ENCODE measurements at places on chromosomes 4 and X.

DNA sequence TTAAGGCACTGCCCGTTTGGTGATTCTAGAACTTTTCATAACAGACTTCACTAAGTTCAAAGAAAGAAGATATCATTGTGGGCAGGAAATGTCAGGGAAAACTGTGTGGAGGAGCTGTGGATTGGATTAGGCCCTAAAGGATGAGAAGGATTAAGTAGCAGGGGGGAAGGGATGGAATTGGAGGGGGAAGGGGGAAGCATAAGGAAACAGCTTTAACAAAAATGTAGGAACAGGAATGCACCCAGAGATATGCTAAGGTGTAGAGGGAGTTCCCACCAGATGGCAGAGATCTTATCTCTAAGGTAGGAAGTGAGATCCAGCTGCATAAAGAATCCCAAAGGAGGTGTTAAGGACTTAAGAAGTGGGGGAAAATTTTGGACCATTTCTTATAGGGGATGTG, 114.5 kb downstream of the LARP7 start:
- no peak for DNase-seq

DNA sequence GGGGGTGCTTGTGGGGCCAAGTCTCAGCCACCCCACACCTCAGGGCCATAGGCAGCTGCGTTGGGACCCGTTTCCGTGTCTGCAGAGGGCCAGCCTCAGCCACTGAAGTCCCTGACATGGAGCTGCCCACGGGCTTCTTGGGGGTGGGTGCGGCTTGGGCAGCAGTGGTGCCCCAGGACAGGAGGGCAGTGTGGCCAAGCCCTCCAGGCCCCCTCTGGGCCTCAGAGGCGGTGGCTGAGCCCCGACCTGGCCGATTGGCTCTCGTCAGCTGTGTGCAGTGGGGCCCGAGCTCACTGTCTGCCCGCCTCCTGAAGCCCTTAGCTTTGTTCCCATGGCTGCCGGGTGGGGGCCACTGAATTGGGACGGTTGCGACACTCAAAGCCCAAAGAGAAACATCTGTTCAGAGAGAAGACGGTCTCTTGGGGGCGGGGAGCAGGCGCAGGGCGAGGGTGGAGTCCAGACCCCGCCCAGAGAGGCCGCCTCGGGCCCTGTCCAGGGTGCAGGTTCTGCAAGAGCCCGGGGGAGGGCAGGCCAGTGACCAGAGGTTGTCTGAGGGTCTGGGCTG, 9.1 kb downstream of the FGFR3 start:
- DNase-seq = no peak

DNA sequence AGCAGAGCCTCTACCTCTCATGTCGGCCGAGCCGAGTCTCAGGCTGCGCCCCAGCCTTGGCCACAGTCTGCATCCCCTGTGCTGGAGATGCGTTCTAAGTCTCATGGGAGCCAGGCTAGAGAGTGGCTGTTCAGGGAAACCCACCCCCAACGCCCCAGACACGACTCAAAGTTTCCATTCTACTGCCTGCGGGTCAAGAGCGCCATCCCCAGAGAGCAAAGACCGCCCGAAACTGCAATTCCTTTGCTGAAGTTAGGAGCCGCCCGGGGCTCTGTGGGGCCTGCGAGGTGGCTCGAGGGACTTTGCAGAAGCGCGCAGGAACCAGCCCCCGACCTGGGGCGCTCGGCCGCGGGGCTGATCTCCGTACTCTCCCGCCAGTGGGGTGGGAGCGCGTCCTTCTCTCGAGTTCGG, 10.0 kb upstream of the ELF4 start:
- no peak for DNase-seq

DNA sequence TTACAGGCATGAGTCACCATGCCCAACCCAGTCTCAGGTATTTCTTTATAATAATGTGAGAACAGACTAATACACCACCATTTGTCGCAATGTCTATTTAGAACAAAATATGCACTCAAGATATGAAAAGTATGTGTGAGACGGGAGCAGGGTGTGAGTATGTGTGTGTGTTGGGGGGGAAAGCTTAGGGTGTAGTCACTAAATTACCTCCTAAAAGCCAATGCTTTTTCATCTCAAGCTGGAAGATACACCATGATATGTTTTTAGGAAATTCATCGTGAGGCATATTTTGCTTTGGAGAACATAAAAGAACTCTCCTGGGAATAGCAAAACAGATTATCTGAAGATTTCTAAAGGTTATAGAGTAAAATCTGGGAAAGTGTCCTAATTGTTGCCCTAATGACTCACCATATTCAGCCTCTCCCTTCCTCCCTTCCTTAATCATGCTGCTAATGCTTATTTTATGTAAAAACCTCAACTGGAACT, 262.7 kb downstream of the PDHA2 start:
- no peak for DNase-seq

DNA sequence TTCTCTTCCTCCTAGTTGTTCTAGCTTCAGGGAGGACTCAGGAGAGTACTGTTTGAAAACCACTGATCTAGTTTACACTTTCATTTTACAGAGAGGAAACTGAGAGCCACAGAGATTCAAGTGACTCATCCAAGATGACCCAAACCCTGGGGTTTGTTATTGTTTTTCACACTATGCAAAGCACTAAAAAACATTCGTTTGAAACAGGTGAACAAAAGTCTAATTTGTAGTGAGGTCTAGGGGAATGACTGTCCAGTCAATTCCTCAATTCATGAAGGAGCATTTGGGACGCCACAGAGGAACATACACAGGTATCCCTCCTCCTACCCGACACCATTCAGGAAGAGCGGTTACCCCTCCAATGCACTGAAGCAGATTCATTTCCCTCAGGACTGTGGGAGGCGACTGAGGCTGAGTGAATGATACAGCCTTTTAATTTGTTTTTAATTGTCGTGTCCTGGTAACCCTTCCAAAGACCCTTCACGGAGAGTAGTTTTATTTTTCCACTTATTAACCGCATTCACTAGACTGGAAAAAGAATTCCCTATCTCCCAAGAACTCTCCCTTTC, 30.3 kb downstream of the TLR10 start:
- no peak for DNase-seq

DNA sequence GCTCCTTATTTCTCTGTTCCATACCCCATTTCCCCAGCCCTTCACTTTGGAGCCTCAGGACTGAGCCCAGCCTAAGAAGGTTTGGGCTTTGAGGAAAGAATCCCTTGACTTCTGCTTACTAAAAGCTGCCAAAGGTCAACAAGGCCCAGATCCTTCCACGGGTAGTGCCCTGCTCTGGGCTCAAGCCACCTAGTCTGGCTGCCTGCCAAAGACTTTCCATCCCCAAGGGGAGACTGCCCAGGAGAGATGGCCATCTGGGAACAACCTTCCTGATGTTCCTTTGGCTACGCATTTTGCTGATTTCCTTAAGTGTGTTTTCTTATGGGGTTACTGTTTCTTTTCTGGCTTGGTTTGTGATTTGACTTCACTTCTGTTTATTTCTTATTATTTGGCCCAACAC, 49.8 kb upstream of the NDP start:
- DNase-seq = no peak

DNA sequence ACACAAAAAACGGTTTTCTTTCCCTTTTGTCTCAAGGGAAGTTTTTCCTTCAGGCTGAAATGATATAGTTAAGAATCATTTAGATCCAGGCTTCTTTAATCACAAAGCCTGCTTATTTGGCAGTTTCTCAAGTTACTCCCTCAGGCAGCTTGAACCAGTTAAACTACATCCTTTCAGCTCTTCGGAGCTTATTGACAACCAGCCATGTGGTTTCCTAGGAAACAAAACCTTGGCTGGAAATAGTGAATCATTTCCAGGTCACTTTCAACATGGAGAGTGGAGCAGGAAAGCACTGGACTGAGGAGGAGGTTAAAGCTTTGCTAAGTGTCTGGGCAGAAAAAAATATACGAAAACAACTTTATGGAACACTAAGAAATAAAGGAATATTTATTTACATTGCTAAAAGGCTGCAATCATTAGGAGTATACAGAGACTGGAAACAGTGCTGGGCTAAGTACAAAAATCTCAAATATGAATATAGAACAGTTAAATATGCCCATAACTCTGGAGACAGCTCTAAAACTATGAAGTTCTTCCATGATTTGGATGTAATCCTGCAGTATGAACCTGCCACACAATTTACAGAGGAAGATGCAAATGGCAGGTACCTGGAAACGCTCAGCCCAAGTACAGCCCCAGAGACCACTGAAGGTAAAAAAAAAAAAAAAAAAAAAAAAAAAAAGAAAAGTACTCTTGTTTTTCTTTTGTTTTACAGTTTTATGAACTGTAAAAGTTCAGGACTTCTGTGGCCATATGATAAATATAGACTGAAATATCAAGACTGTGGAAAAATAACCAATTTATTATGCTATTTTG, 23.2 kb upstream of the AASDH start:
- no peak for DNase-seq

DNA sequence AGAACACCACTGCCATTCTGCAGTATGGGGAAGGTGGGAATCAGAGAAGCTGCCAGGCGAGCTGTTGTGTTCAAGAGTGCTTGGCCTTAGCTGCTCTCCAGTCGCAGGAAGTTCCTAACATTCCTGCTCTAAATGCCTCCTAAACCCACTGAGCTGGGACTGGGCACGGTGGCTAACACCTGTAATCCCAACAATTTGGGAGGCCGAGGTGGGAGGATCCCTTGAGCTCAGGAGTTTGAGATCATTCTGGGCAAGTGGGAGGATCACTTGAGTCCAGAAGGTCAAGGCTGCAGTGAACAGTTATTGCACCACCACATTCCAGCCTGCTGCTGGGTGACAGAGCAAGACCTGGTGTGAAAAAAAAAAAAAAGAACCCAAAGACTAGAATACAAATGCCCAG, 690.3 kb upstream of the FAM241A start:
- no peak for DNase-seq

DNA sequence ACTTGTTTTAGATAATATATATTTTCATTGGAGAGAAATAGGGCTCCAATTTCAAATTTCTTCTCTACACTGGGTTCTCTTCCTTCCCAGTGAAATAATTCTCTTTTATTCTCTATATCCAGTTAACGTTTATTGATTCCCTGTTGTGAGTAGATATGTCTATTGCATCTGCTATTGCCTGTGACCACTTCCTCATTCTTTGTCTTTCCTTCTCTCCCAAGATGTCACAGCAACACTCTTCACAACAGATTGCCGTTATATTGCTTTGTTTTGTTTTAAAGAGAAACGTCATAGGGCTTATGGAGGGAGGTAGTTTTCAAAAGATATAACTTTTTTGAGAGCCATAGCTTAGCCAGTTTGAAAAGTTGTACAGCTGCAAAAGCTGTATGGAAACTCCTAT, 343.8 kb downstream of the ARHGAP24 start:
- no peak for DNase-seq

GRCh38 chr4:105057370-105058105, 89.1 kb upstream of the TET2 start:
- no peak for DNase-seq

DNA sequence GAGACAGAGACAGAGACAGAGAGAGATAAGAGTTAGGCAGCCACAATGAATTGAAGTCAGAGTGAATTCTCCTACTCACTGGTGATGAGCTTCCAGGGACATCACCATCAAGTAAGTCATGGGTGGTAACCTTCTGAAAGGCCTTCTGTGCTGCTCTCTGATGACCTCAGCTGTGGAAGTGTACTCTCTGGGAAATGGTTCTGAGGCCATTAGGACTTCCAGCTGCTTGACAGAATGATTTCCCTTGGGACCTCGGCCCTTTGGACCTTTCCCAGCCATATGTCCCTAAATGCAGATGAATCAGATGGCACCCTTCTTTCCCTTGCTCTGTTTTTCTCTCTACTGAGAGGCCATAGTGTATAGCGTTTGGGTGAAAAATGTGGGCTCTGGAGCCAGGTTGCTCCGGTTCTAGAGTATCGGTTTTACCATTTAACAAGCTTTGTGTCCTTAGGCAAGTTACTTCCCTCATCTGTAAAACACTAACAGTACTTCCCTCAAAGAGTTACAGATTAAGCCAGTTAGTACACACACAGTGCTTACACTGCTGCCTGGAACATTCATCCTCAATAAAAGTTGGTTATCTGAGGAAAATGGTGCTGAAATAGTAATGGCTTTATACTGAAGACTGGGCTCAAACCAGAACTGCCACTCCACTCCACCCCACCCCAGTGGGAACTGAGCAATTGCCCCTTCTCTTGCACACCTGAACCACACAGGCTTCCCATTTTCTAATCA, 7.6 kb downstream of the SEPTIN11 start:
- no peak for DNase-seq

DNA sequence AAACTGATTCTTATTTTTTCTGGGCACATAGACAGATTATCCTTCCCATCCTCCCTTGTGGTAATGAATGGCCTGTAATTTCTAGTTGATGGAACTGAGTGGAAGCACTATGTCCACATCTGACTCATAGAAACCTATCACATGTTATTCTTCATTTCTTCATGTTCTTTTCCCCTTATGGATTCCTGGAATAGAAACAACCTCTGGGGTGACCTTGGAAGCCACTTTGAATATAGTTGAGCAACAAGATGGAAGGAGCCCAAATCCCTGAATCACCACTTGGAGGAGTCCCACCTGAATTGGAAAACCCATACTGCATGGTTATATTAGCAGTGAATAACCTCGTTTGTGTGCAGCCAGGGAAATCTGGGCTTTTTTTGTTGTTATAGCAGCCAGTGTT, 137.8 kb downstream of the MID1IP1 start:
- no peak for DNase-seq

DNA sequence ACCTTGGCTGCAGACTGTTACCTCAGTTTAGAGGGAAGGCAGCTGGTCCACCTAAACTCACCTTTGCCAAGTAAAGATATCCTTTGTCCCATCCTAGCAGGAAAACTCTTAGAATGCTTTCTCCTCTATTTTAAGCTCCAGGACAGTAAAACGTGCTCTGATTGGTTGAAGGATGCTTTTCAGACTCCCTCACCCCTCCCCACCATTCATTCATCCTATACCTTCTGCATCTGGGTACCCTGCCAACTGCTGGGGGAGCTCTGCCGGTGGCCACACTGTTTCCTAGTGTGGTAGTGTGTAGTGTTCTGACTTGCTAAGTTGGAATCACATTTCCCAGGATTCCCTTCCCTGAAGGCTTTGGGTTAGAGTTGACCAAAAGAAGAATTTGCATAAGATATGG, 20.3 kb upstream of the POLA1 start:
- DNase-seq = no peak

GRCh38 chrX:630612-631496, at the start of gene SHOX:
Gene SHOX (plus strand): TSS chrX:630791. CDS start chrX:630898, 107 bp downstream.
- DNase-seq = no peak

GRCh38 chr4:120723986-120724385, 198.5 kb downstream of the PRDM5 start:
- no peak for DNase-seq
